ENCODE measurements at places on chromosomes 12 and 14. TPM values are rescaled to one million over a fixed set of nuclear protein-coding genes. Genes with fewer than 3 reads are reported as not detected.

The LYZ gene
- 57.1 TPM for total RNA-seq

The TSHR gene
- not detected for total RNA-seq

The KERA gene
- 0.33 TPM for total RNA-seq

The KRT77 gene
- total RNA-seq = not detected

The TAS2R31 gene
- total RNA-seq = 6.9 TPM

DNA sequence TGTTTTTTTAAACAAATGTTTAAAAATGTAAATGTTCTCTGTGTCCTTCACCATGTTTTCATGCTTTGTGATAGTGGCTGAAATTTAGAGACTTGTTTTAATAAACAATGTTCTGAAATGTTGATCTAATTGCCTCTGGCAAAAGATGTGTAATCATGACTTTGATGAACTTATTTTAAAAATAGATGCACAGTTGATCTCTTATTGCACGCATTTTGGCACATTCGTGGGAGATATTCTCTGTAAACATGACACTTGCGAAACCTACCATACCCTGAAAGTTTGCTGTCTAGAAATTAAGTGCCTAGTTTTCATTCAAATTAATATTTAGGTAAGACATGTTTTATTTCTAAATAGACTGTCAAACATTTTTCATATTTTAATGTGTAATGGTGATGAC lies 119.7 kb upstream of the DNM1L start:
- DNase-seq = no peak

GRCh38 chr12:68825569-68826217 lies 17.7 kb downstream of the MDM2 start:
- DNase-seq = no peak

DNA sequence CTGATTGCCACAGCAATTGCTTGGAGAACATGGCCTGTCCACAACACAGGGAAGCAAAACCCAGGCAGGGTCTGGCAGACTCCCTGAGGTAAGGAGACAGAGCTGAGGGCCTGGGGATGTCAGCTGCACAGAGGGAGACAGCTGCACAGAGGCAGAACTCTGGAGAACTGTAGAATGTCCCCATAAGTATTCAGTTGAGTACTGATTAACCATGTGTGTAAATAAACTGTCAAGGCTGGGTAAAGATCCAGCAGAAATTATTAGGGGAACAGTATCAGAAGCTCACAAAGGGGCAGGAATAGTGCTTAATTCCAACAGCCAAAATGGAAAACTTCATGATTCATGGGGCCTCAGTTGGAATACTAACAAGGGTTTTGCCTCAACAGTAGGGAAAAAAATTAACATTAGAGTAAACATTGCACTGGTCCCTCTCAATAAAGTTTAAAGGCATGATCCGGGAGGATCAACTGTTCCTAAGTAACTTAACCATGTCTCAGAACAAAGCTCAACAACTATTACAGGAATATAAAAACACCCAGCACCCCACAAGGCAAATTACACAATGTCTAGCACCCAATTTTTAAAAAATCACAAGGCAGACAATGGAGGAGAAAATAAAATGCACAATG lies 201.3 kb upstream of the RASSF8 start:
- no peak for DNase-seq

DNA sequence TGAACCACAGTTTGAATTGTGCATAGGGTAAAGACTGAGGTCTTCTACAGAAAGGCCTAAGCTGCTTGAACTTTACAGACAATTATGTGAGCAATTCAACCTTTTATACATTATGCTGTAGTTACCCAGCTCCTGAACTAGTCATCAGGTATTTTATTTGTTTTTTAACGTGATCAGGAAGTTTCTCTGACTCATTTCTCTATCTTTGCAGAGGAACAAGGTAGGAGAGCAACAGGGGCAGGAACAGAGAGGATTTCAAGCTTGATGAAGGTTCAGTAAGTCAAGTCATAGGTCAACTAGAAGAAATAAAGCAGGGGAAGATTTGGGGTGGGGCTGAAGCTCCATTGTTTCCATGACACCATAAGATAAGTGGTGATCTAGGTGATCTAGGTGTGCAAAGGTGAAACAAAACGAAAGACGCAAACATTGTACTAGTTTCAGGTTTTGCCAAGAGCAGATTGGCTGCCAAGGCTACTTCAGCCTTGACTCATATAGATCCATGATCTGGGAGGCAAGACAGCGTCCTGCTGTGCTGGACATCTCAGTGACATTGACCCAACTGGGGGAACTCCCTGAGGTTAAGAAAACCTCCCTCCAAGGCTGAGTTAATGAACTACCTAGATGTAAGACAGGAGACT lies 198.1 kb downstream of the DAD1 start:
- no peak for DNase-seq

DNA sequence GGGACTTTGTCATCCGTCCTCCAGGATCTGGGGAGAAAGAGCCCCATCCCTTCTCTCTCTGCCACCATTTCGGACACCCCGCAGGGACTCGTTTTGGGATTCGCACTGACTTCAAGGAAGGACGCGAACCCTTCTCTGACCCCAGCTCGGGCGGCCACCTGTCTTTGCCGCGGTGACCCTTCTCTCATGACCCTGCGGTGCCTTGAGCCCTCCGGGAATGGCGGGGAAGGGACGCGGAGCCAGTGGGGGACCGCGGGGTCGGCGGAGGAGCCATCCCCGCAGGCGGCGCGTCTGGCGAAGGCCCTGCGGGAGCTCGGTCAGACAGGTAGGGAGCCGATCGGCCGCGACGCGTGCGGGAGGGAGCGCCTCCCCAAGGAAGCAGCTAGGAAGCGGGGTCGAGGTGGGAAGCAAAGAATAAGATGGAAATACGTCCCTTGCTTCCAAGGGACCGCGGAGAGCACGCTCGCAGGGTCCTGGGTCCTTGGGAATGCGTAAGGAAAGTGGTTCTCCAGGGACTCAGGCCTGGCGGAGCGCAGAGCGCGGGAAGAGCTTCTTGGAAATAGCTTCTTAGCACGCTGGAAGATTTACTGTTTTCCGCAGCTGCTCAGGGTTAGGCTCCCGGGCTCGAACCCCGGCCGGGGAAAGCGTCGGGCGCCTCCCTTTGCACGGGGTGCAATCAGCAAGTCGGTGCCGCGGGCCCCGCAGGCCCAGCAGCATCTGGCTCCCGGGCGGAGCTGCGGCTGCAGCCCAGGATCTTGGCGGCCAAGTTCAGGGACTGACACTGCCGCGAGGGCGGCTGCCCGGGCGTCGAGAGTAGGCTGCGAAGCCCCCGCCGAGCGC lies 457 bp downstream of the SOCS2 start:
- DNase-seq = no peak

- DNase-seq = no peak
Measured at GRCh38 chr12:44771485-44772021, 104.6 kb downstream of the NELL2 start.

DNA sequence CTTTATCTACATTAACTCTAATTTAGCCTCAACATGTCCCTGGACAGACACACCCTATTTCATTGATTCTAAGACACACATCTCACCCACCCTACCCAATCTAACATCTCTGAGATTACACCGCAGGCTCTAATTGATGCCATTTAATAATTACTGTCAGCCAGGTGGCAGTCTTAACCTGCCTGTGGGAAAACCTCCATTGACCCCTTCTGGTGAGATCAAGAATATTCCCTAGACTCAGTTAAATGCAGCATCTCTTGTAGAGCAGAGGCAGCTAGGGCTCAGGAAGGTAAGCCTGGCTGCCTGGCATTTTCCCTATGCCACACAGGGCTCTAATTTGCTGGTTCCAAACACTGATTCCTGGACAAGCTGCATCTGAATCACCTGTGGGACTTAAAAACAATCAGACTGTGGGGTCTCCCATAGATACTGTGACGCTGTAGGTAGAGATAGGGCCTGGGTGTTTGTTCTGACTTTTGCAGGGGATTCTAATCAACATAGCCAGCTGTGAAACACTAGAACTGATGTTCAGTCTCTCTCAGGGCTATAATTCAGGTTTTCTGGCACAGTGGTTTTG lies 14.3 kb downstream of the MCRS1 start:
- DNase-seq = no peak

DNA sequence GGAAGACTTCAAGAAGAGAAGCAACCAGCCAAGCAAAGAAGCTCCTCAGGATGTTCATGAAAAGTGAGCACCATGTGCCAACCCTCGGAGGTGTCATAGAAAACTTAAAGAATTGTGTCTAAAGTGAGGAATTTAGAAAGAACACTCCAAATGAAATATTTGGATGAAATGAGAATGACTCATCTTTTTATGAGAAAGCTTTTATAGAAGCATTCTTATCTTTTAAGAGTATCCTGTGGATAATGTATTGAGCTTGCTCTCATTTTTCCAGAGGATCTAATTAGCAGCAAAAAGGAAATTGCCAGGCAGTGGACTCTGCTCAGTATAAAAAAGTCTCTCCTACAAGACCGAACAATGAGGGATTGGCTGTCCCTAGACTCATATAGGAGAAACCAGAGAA lies 454.9 kb downstream of the LRIG3 start:
- no peak for DNase-seq

GRCh38 chr14:79279645-79280597 lies 931.4 kb downstream of the DIO2 start:
- peak; percentile 18 for DNase-seq

GRCh38 chr12:114562654-114563053 lies 121.3 kb downstream of the TBX3 start:
- no peak for DNase-seq

- DNase-seq = no peak
Measured at GRCh38 chr12:77429426-77429825, 364.1 kb upstream of the E2F7 start.

DNA sequence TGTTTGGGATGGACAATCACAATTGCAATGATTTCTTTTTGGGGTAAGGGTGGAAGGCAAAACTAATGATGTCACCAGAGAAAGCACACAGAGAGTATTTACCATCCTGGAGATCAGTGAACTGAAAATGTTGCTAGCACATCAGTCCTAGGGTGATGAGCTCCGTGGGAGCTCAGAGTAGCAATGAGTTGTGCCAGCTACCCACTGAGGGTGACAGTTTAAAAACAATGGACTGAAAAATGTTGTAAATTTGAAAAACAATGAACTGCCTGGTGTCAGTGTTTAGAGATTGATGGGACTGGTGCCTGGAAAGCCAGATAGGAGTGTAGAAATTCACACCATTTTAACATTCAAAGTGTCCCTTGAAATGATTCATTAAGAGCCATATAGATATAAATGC lies 198.5 kb downstream of the ATP23 start:
- DNase-seq = no peak

GRCh38 chr14:91929700-91930099 lies 17.8 kb downstream of the FBLN5 start:
- no peak for DNase-seq
